ENCODE measurements at places on chromosomes 5 and 9. TPM values are rescaled to one million over a fixed set of nuclear protein-coding genes. Genes with fewer than 3 reads are reported as not detected.

DNA sequence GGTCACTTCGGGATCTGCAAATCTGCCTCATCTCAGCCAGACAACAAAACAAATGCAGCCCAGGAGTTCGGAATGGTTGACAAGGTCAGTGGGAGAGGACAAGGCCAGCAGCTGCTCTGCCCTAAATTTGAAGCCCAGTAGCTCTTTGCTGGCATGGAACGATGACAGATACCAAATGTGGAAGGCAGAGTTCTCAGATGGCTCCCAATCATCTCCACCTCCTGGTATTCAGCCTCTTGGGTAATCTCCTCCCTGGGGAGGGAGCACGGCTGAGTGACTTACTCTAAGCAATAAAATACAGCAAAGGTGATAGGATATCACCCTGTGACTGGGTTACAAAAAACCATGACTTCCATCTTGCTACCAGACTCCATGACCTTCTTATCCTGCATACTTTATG lies 172.8 kb downstream of the ENTREP1 start:
- H3K27ac ChIP-seq = no peak overlapping the region
- no peak overlapping the region for H3K4me3 ChIP-seq
- DNase-seq = no peak
- no peaks in the 10 kb centered on the region for H3K36me3 ChIP-seq
- no peaks in the 10 kb centered on the region for H3K27me3 ChIP-seq

DNA sequence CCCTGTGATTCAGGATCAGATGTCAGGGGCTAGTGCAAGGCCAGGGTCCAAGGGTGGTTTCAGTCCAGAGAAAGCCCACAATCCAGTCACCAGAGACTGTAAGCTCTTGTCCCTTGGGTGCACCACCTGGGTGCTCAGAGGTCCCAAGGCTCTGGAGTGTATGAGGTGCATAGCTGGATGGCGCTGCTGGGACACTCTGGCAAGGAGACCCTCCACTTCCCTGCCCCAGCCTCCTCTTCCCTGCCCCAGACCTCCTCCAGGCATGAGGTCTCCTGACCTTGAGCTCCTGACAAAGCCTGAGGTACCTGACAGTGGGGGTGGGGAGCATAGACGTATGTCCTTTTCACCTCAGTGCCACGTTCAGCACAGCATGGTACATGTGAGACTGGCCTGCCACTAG lies 7.0 kb downstream of the CSF2 start:
- no peaks in the 10 kb centered on the region for H3K27me3 ChIP-seq
- H3K27ac ChIP-seq = no peak overlapping the region
- no peaks in the 10 kb centered on the region for H3K4me1 ChIP-seq

DNA sequence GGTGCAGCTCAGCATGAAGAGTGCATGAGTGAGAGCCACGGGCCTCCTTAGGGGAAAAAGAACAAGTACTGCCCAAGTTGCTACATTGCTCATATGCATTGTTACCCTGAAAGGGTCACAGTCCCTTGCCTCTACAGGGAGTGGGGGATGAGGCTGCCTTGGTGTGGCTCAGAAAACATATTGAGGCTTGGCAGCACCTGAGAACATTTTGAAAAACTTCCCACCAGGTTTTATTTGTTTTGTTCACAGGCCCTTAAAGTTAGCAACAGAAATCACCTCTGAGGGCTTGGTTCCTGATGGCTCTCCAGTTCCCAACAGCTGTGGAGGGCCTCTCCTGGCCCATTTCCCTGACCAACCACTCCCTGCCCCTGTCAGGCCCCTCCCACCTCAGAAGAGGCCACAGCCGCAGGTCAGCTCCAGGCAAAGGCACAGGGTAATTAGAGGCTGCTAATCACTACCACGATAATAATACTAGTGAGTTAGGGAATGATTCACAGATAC lies 90.7 kb upstream of the ADRA1B start:
- H3K27ac ChIP-seq = no peak overlapping the region
- no peaks in the 10 kb centered on the region for H3K36me3 ChIP-seq
- no peak overlapping the region for H3K4me3 ChIP-seq
- no peaks in the 10 kb centered on the region for H3K4me1 ChIP-seq

DNA sequence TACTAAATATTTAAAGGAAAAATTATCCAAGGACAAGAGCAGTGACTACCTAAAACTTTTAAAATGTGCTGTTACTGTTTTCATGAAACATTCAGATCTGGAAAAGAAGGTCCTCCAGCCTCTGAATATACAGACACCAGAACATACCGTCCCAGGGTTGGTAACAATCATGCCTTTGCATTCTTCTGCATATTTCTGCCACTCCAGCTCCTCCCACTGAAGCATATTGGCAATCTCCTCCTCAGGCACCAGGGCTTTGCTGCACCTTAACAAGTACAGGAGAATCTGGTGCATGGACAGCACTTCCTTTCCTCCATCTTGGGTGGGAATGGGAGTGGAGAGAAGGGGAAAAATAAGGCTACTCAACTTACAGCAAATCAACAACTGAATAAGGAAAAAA lies 60.0 kb downstream of the DROSHA start:
- DNase-seq = no peak
- H3K27ac ChIP-seq = no peak overlapping the region
- no peaks in the 10 kb centered on the region for H3K4me1 ChIP-seq
- no peaks in the 10 kb centered on the region for H3K27me3 ChIP-seq

- H3K27ac ChIP-seq = no peak within 1 kb of the TSS
- no peaks in the 10 kb centered on the region for H3K27me3 ChIP-seq
- peaks cover 46% of the 10 kb centered on the region for H3K4me1 ChIP-seq
- peak within 1 kb of the TSS; percentile 59 for H3K4me3 ChIP-seq
- DNase-seq = no peak
These were observed at the start of gene NFIB for GRCh38 chr9:14313951-14314423. Gene NFIB (minus strand): TSS chr9:14314141. CDS start chr9:14313511, 630 bp downstream.

- H3K27me3 ChIP-seq = no peaks in the 10 kb centered on the region
- H3K27ac ChIP-seq = no peak overlapping the region
- no peak for DNase-seq
These were observed 126.0 kb upstream of the IRX2 start for GRCh38 chr5:2877522-2877921.

The TLX3 gene
- not detected for total RNA-seq

- H3K27ac ChIP-seq = no peak overlapping the region
- no peaks in the 10 kb centered on the region for H3K27me3 ChIP-seq
- H3K36me3 ChIP-seq = no peaks in the 10 kb centered on the region
- H3K4me3 ChIP-seq = no peak overlapping the region
- no peak for DNase-seq
These were observed 24.2 kb downstream of the TRIO start for GRCh38 chr5:14167211-14167845.

DNA sequence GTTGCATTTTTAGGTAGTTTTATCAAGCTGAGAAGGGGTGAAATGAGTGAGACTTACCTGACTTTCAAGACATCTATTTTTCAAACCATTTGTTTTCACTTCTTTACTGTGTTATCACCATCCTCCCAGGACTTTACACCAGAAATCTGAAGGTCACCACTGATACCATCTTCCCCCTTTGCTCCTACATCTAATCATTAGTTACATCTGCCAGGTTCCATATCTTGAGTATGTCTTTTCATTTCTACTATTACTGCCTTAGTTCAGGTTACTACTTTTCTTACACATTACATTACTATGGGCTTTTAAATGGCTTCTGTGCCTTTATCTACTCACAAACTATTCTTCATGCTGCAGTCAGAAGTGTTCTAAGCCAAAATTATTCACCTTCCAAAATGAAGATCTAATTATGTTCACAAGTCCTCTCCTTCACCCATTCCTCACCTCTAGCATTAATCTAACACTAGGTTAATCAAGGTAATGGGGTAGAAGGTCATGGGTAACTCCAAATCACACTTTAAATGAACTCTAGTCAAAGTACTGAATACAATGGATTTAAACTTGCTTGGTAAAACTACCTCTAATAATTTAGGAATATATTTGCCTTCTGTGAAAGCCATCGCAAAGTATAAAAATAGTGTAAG lies 2.1 kb upstream of the HSDL2 start:
- no peak overlapping the region for H3K27ac ChIP-seq
- no peaks in the 10 kb centered on the region for H3K36me3 ChIP-seq
- H3K4me1 ChIP-seq = peaks cover 42% of the 10 kb centered on the region
- DNase-seq = no peak
- peak overlapping the region; percentile 85 for H3K4me3 ChIP-seq
- H3K27me3 ChIP-seq = no peaks in the 10 kb centered on the region

DNA sequence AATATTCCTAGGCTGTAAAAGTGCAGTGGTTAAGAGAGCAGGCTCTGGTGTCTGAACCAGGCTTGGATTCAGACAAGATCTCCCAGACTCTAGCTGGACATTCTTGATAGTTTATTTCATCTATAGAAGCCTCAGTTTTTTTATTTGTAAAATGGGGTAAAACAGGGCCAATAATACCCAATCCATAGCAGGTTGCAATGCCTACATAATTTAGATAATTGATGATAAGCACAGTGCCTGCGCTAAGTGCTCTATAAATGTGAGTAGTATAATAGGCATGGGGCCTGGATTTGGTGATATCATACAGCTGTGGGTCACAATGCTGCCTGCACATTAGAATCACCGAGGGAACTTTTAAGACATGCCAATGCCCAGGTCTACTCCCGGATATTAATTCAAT lies 603.5 kb downstream of the ISL1 start:
- no peaks in the 10 kb centered on the region for H3K27me3 ChIP-seq
- H3K27ac ChIP-seq = no peak overlapping the region
- DNase-seq = no peak
- H3K36me3 ChIP-seq = no peaks in the 10 kb centered on the region
- no peaks in the 10 kb centered on the region for H3K4me1 ChIP-seq

- H3K27me3 ChIP-seq = no peaks in the 10 kb centered on the region
- H3K4me1 ChIP-seq = no peaks in the 10 kb centered on the region
- no peak for DNase-seq
- no peak overlapping the region for H3K27ac ChIP-seq
These were observed 168.0 kb upstream of the SPRY4 start for GRCh38 chr5:142492781-142493281.

DNA sequence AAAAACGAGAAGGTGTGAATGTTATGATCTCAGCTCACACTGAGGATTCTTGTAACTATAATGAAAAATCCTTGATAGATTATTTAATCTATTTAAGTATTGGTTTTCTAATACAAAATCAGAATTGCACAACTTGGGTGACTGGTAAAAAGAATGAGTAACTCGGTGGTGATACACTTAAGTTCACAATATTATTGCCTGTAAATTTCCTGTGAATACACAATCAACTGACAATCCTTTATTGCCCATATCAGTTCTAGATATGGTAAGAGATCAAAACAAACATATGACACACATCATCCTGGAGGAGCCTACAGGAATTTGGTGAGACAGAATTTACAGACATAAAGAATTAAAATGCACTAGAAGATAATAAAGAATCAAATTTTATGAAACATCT lies 14.1 kb upstream of the LURAP1L start:
- H3K27me3 ChIP-seq = no peaks in the 10 kb centered on the region
- H3K36me3 ChIP-seq = no peaks in the 10 kb centered on the region
- DNase-seq = no peak
- H3K27ac ChIP-seq = no peak overlapping the region
- H3K4me3 ChIP-seq = no peak overlapping the region
- no peaks in the 10 kb centered on the region for H3K4me1 ChIP-seq

DNA sequence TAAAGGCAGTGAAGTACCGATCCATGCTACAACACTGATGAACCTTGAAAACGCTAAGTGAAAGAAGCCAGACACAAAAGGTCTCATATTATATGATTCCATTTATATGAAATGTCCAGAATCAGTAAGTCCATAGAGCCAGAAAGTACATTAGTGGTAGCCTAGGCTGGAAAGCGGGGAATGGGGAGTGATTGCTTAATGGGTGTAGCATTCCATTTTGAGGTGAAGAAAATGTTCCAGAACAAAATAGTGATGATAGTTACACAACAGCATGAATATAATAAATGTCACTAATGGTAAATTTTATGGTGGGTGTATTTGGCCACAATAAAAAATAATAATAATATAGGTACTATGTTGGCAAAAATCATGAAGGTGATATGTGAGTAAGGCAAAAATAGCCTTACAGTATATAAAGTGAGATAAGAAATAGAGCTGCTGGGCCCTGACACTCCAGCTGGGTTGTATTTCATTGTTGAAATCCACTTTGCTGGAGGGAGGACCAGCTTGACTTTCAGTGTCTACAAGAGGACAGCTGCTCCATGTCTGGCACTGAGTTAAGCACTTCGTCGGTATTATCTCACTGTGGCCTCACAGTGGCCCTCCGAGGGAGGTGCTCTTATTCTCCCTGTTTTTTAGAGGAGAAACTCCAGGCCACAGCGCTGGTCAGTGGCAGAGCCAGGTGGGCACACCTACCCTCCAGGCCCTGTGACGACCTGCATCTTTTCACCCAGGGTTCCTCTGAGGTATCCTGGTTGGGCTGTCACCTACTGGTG lies 22.4 kb upstream of the ANGPTL2 start:
- H3K27me3 ChIP-seq = no peaks in the 10 kb centered on the region
- H3K4me3 ChIP-seq = no peak overlapping the region
- DNase-seq = no peak
- H3K36me3 ChIP-seq = no peaks in the 10 kb centered on the region

- H3K4me1 ChIP-seq = peaks cover 15% of the 10 kb centered on the region
- H3K27ac ChIP-seq = no peak overlapping the region
- H3K36me3 ChIP-seq = no peaks in the 10 kb centered on the region
These were observed 28.2 kb downstream of the YIPF5 start for GRCh38 chr5:144142139-144142823.

- H3K36me3 ChIP-seq = peaks cover 11% of the 10 kb centered on the region
- no peak overlapping the region for H3K4me3 ChIP-seq
- H3K27me3 ChIP-seq = no peaks in the 10 kb centered on the region
- DNase-seq = no peak
- H3K27ac ChIP-seq = no peak overlapping the region
These were observed 4.5 kb downstream of the ANKS6 start for GRCh38 chr9:98791608-98792490.

GRCh38 chr9:89178830-89179539 lies 367 bp upstream of the SHC3 start:
- H3K27ac ChIP-seq = no peak overlapping the region
- no peaks in the 10 kb centered on the region for H3K36me3 ChIP-seq
- H3K4me3 ChIP-seq = no peak overlapping the region

DNA sequence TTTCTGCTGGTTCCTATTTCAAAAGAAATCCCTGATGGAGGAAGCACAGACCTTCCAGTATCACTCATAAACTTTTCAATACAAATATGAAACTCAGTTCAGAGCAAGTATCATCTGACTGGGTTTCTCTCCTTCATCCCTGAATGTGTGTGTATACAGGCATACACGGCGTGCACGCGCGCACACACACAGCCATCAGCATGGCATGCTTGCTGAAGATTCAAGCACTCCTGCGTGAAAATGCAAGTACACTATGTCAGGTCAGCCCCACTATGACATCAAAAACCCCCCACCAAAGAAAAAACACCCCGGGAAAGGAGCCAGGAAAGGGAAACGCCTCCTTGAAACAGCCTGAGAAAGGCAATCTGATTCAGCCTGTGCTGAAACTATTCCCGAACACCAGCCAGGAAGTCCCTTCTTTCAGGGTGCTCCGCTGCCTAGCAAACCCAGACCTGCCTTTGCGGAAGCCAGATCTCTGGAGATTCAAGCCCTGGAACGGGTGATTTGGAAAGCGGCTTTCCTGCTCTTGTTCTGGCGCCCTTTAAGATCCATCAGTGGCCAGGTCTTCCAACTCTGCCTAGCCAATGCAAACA lies 831 bp downstream of the KLHL3 start:
- no peak for DNase-seq
- H3K27me3 ChIP-seq = no peaks in the 10 kb centered on the region
- H3K27ac ChIP-seq = no peak overlapping the region
- no peak overlapping the region for H3K4me3 ChIP-seq
- no peaks in the 10 kb centered on the region for H3K4me1 ChIP-seq
